ENCODE measurements at places on chromosomes 5 and 9.

GRCh38 chr9:107938801-107939386 is 449.3 kb upstream of the KLF4 start:
- DNase-seq: no peak

DNA sequence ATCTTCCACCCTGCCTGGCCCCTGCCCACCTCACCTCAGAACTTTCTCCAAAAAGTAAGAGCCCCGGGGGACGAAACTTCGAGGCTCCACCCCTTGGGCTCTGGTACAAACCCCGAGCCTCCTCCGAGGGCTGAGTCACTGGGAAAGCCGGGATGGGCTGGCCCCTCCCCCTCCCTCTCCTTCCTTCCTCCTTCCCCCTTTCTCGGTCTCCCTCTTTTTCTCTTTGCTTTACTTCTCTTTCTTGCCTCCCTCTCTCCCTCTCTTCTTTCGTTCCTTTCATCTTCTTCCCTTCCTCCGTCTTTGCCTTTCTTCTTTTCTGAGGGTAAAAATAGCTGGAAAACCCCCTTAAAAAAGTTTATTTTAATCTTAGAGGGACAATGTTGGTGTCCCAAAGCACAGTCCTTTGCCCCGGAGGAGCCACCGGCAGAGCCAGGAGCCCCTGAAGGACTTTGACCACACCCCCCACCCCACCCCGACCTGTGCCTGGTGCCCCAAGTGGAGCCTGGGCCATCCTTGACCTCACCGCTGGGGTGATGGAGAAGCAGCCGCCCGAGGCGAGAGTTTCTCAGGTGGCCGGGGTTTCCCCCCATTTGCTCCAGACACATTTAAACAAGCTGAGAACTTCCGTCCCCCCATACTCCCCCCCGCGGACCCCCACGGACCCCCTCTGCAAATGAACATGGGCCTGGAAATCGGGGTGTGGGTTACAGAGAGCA is 5.7 kb upstream of the NOTCH1 start:
- DNase-seq: no peak

GRCh38 chr5:56050551-56051255 is 55.9 kb upstream of the IL6ST start:
- DNase-seq: no peak

- no peak for DNase-seq
These were observed 41.3 kb downstream of the ZNF474 start for GRCh38 chr5:122170620-122171019.

DNA sequence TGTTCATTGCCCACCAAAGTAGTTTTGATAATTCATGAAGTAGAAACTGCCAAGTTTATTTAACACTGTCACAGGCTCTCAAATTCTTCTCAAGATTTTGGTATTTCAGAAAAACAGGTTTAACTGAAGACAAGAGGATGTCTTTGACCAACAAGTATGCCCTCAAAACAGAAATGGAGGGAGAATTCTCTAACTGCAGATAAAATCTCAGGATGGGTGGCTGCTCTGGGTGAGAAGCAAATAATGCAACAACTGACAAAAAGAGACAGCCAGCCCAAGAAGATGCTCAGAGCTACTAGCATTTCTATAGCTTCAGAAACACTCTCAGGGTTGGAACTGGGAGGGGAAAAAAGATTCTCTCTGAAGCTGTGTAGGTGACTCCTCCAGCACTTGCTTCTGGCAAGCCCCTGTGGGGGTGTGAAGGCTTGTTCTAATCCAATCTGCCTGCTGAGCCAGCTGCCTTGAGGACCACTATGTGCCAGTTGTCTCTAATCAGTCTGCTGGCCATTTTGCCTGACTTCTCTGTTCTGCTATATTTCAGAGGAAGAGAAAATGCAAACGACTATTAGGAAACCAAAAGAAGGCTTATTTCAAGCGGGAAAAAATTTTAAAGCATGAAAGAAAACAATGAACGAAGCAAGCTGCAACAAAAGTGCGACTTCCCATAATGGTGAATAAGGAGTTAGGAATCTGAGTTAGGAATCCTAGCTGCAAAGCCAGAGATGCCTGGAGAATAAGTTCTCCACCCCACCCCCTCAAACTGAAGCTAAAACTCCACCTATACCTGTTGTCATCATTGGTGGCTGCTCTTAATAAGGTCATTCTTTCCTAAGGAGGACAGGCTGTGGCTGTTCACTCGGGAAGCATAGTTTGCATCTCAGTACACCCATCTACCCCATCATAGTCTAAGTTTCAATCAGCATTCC is 147.5 kb downstream of the GNAQ start:
- DNase-seq: no peak

GRCh38 chr5:122879076-122879475 is 33.7 kb downstream of the SNX24 start:
- no peak for DNase-seq
